CD4-positive, alpha-beta T cell treated with Interleukin-12 subunit alpha and Interleukin-12 subunit beta, for 1 hour (primary cell): ENCODE measurements at places on chromosomes 4 and X.
A peak's percentile ranks its signal among the peaks of the same experiment; 100 is the strongest.

GRCh38 chr4:59222221-59222620, 1977.9 kb upstream of the ADGRL3 start:
- DNase-seq, result no peak

GRCh38 chrX:83511208-83511607, 3.1 kb downstream of the POU3F4 start:
- no peak for DNase-seq

DNA sequence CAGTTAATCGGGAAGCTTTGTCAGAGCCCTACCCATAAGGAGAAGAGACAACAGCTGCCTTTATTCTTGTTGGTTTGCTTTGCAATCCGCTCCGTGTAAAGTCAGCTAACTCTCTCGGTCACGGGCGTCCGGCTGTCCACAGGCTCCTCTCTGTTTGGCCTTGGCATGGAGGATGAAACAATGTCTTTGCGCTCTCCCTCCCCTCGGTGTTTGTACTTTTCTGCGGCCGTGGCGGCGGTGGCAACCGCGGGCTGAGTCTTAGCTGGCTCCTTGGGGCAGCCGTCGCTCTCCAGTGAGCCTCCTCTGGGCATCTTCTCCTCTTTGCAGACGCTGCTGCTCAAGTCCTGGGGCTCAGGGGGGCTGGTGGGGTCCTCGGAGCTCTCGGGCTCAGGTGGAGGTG, 10.6 kb upstream of the IRAK1 start:
- no peak for DNase-seq

- peak; percentile 90 for DNase-seq
Observed at GRCh38 chr4:26320538-26321372, at the start of gene RBPJ. Gene RBPJ, plus strand, starts transcription at chr4:26321014. Its CDS starts 15 bp downstream, at chr4:26321029.

GRCh38 chr4:134546279-134546678, 344.7 kb upstream of the PABPC4L start:
- DNase-seq, result no peak

DNA sequence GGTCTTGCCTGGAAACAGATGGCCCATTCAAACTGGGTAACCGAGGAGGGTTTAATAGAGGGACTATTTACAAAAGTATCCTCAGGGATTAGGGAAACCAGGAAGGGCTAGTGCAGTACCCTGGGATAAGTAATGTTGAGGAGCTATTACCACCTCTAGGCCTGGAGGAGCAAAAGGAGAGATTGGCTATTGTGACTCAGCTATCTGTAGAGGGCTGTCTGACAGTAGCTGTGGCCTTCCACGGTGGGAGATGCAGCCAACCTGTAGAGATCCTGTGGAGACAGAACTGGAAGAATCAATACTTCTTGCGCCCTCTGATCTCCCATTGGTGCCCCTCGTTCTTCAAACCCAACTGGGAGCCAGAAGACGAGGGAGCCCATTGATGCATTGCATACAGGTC, 34.1 kb upstream of the RPS6KA3 start:
- no peak for DNase-seq

DNA sequence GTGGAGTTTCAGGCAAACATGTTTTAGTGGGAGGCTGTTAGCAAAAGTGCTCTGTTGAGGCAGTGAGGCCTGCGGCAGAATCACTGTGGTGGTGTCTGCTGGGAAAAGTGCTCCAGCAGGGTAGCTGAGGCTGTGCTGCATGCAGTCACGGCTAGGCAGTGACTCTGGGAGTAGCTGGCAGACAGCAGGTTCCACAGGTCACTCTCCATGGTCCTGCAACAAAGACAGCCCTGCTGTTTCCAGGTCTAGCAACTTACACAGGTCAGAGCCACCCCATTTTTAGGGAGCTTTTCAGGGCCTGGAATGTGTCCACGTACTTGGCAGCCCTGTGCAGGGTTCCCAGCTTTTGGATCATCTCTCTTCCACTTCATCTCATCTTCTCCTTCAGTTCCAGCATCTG, 184.3 kb downstream of the NAA11 start:
- DNase-seq, result no peak

- no peak for DNase-seq
Observed at GRCh38 chr4:116015062-116015461, 901.6 kb upstream of the NDST4 start.

DNA sequence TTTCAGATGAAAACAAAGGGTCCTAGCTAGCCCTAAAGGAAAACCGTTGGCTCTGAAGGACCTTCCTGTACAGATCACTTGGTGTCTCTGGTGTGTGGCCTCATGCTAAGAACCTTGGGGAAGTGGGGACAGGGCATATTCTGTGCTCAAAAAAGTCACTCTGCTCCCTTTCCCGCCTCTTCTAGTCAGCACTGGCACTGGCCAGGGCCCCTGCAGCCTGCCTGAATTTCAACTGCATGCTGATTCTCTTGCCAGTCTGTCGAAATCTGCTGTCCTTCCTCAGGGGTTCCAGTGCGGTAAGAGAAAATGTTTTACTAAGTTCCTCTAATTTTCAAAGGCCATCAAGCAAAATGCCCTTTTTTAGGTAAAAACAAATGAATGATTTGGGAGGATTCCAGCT, 3.4 kb downstream of the CYBB start:
- DNase-seq, result no peak
